ENCODE measurements at places on chromosomes 13 and 19.

- no peak for DNase-seq
Observed at GRCh38 chr13:41756198-41756880, 204.6 kb downstream of the VWA8 start.

- no peak for DNase-seq
Observed at GRCh38 chr13:99041788-99042187, 63.9 kb upstream of the DOCK9 start.

- DNase-seq = no peak
Observed at GRCh38 chr19:6068711-6069110, 41.6 kb downstream of the RFX2 start.

DNA sequence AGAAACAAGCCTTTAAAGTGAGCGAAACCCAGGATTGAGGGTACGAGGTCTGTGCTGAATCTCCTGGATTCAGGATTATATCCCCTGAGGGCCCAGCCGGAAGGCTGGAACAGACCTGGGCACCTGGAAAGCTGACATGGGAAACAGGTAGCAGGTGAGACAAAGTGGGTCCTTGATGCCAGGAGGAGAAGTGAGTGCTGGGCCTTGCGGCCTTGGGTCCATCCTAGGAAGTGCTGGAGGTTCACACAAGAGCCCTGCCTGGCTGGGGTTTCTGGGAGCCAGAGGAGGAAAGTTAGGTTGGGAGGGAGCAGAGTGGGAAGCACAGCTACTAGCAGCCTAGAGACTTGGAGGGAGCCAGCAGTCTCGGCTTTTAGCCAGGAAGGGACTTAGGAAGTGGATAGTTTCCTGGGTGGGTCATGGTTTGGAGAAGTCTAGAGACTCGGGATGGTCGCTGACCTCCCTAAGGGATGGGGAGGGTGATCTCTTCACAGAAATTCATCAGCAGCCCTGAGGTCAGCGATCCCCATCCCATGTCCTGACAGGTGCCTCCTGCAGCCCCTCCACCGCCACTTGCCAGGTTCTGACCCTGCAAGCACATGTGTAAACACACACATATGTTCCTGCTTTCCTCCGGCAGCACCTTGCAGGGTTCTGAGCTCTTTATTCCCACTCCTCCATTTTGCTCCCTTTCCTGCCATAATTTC is 29.4 kb upstream of the ZNF492 start:
- DNase-seq = no peak

- no peak for DNase-seq
Observed at GRCh38 chr19:40303765-40304164, 18.6 kb upstream of the AKT2 start.

- DNase-seq = no peak
Observed at GRCh38 chr13:43355774-43356173, 332.4 kb downstream of the DNAJC15 start.

DNA sequence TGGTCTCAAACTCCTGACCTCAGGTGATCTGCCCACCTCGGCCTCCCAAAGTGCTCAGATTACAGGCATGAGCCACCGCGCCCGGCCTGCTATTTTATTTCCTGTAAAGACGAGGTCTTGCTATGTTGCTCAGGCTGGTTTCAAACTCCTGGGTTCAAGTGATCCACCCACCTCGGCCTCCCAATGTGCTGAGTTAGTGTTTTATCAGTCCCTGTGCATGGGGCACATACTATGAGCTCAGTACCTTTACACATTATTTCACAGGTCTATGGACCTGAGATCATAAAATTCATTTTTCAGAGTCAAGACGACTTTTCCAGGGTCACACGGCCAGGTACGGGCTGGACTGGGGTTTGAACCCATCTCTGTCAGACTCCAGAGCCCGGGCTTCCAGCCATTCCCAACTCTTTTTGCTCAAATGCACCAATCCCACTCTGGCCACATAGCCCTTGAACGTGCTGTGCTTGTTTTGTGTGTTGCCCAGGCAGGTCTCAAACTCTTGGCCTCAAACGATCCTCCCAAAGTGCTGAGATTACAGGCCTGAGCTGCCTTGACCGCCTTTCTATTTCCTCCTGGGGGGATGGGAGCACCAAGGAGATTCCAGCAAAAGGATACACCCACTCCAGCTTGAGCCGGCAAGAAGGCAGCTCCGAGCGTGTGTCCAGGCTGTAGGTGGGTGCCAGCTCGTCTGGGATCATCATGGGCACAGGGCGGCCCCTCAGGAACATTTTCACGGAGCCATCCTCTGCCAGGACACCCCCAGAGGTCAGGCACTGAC is 1.1 kb downstream of the EML2 start:
- no peak for DNase-seq

DNA sequence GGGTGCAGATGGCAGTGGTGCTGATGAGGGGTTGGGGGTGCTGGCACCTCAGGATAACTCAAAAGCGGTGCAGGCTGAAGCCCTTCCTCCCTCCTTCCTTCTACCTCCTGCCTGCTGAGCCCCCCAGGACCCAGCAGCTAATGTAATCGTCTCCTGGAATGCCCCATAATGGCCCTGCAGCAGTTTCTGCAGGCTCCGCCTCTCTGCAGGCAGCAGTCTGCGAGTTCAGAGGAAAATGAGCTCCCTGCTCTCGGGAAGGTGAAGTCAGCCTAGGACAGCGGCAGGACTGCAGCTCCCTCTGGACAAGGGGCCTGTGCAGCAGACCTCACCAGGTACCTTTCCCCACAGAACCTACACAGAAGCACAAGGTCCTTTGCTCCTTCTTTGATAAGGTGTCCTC is 130.9 kb downstream of the ZDHHC20 start:
- DNase-seq = no peak

- no peak for DNase-seq
Observed at GRCh38 chr13:27174766-27175455, 3.3 kb upstream of the USP12 start.

DNA sequence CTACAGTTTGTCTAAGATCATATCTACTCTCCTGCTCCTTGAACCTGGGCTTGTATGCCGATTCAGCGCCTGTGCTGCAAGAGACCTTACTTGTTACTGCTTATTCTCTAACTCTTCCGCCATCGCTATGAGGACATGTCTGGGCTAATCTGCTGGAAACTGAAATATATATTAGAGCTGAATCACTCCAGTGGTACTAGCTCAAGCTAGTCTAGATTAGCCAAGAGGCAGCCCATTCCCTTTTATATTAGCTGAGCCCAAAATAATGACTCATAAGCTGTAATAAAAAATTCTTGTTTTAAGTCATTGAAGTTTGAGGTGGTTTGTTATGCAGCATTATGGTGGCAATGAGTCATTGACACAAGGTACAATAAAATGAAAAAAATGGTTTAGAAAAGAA is 52.8 kb downstream of the SLC6A16 start:
- DNase-seq = no peak

- no peak for DNase-seq
Observed at GRCh38 chr13:43153436-43154090, 130.2 kb downstream of the DNAJC15 start.

- no peak for DNase-seq
Observed at GRCh38 chr19:35764432-35765315, 6.7 kb downstream of the PROSER3 start.

DNA sequence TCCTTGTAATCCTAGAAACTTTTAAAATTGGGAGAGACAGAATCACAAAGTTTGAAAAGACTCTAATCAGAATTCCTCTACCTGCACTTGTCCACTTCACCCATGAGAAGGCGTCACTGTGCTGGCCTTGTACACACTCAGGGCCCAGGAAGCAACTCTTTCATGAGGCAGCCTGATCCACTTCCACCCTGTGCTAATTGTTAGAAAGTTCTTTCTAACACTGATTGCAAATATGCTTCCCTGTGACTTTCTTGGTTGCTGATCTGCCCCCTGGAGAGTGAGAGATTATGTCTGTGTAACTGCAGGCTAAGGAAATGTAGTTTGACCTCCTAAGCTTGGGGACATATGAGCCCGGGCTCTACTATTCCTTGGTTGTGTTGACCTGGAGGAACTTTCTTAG is 494.6 kb downstream of the MYO16 start:
- no peak for DNase-seq

GRCh38 chr19:19425170-19425875 is 19.8 kb downstream of the GATAD2A start:
- no peak for DNase-seq

DNA sequence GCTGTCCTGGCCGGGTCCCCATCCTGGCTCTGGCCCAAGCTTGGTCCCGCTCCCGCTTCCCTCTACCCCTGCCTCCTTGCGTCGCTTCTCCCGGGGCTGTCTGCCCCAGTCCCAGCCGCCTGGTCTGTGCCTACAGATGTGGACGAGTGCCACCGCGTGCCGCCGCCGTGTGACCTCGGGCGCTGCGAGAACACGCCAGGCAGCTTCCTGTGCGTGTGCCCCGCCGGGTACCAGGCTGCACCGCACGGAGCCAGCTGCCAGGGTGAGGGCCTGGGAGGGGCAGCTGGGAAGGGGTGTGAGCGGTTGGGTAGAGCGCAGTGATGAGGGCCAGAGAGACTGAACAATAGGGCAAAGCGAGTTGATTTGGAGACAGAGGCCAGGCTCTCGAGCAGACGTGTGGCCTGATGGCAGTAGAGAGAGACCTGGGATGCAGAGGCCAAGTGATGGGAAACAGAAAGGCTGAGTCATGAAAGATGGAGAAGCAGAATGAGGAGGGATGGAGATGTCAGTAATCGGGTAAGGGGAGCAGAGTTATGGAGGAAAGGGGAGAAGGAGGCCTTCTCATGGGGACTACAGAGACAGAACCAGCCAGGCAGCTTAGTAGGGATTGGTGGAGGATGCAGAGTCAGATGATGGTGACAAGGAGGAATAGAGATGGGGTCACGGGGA is 9.4 kb downstream of the LTBP4 start:
- peak; percentile 66 for DNase-seq

DNA sequence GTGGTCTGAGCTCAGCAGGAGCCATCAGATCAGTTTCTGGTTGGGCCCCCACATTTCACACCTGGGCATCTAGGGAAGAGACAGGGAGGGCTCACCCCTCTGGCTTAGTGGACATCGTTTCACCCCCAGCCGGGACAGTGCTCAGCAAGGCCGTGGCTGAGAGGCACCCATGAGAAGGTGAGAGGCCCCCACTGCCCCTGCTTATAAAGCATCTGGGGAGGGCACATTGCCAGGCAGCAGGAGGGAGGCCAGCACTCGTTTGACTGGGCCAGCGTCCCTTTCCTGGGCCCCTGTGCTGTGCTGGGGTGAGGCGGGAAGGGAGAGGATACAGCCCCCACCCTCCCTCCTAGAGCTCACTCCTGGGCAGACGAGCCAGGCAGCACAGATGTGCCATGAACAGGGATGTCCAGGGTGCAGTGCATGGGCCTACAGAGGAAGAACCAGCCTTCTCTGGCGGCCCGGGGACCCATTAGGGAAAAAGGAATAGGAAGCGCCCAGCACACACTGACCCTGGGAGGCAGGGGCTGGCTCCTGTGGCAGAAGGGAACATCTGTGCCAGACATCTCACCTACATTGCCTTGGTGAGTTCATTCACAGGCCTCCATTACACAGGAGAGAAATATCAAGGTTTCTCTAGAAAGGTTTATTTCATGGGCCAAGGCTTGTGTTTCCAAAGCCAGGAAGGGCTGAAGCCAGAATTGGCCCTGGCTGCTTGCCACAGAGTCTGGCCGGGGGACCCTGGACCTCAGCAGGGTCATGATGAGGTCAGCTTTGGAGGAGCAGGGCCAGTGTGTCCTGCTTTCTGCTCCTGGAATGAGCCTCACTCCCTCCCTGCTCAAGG is 7.7 kb downstream of the AP1M1 start:
- DNase-seq = no peak
